SK-N-SH (cell line): ENCODE measurements at places on chromosomes 3 and 15. TPM values are rescaled to one million over a fixed set of nuclear protein-coding genes. Genes with fewer than 3 reads are reported as not detected.
A peak's percentile ranks its signal among the peaks of the same experiment; 100 is the strongest.

Gene ANKRD63
- not detected in 2 replicates for polyA plus RNA-seq

Gene CAPN3
- 1.8 and 1.9 TPM in 2 replicates for polyA plus RNA-seq

Gene DPPA2
- not detected in 2 replicates for polyA plus RNA-seq

Gene LRRC31
- not detected in 2 replicates for polyA plus RNA-seq

GRCh38 chr15:48537271-48538113 is 108.0 kb downstream of the FBN1 start:
- no peak for DNase-seq

DNA sequence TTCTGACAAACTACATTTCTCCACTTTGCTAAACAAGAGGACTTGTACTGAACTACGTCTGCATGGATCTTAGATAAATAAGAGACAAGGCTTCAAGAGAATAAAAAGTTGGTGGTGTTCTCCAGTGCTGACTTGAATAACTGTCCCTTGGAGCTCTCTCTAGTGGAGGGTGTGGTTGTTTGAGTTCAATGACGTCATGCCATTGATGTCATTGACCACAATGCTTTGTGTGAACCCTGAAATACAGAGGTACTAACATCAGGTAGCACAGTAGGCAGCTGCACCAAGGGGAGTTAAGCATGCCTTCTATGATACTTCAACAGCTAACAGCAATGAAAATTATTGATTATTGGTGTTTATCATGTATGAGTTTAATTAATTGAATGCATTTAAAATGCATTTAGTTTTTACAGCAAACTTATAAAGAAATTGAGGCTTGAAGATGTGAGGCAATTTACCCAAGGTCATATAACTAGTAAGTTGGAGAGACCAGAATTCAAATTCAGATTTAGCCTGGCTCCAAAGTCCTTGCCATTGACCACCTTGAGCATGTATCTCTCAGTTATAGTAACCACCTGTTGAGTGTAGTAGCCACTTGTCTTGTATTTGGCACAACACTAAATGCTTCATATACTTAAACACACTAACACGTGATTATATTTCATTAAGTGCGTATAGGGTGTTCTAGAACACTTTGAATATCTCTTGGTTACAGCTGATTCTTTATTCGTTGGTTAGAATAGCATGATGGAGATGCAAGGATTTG is 126.0 kb upstream of the ANKRD28 start:
- no peak for DNase-seq

GRCh38 chr15:41161736-41162135 is 45.7 kb upstream of the INO80 start:
- no peak for DNase-seq

DNA sequence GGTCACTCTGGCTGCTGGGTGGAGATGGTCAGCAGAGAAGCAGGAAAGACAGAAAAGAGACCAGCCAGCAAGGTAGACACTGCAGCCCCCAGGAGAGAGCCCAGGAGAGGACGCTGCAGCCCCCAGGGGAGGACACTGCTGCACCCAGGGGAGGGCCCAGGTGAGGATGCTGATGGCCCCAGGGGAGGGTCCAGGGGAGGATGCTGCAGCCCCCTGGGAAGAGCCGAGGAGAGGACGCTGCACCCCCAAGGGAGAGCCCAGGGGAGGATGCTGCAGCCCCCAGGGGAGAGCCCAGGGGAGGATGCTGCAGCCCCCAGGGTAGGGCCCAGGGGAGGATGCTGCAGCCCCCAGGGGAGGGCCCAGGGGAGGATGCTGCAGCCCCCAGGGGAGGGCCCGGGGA is 196.7 kb upstream of the NSMCE3 start:
- DNase-seq = no peak

GRCh38 chr3:119679874-119680273 is 2.7 kb upstream of the COX17 start:
- no peak for DNase-seq

DNA sequence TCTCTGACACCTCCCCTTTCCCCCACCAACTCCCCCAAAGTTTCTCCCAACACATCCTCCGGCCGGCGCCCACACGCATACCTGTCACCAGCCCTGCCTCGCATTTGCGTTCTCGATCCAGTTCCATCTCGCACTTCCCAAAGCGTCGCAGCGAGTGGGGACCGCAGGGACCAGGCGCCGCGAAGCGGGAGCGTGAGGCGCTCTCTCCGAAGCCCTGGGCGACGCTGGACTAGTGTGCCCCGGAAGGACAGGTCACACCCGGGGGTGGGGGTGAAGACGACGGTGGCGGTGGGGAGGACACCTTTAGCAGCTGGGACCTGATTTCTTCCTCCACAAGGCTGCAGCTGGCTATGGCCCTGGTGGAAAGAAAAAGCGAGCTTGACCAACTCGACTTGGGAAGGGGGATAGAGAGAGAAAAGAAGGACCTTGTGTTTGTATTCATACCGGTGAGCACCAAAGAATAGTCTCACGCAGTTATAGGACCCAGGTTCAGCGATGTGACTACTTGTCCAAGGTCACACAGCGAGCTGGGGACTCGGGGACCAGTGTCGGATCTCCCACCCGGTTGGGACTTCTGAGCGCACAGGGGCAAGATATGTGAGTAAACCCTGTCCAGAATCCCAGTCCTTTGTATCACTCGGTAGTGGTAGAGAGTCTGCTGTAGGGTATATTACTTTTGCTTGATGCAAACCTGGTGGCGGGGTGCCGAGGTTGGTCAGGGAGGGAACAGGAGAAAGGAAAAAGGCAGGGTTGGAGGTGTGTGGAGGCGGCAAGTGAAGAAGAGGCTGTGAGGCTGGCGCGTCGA is 607 bp upstream of the GHSR start:
- DNase-seq = peak; percentile 60

DNA sequence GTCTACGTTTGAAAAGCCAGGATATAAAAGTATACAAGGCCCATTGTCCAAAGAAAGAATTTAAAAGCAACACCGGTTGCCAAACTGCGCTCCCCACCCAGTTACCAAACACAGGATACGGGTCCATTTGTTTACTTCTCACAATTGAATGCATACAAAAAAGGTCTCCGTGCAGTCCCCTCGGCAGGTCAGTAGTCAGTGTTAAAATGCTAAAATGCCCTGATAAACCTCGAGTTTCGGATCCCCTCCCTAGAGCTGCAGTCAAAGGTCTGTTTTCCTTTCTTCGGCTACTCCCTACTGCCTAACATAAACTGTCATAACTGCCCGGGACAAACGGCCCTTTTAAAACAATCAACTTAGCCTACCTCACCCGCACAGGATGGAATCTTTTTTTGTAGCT is 534.6 kb downstream of the FOXP1 start:
- DNase-seq = no peak

- no peak for DNase-seq
Measured at GRCh38 chr15:42775416-42775815, 38.5 kb upstream of the CDAN1 start.

DNA sequence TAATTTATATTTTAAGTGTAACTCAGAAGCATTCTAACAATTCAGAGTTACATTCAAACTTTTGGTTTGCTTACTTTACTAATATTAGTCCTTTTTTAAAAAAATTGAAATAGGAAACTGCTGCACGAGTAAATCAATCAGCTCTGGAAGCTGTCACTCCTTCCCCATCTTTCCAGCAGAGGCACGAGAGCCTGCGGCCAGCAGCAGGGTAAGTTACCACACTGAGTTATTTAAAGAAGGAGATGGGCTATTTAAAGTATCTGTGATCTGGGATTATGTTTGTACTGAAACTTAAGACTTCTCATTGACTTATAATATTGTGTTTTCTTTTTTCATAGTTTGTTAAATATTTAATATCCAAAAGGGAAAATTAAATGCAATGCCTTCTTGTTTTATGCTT is 29.3 kb downstream of the APPL1 start:
- no peak for DNase-seq

- DNase-seq = no peak
Measured at GRCh38 chr3:126063358-126063965, 20.5 kb downstream of the SLC41A3 start.

DNA sequence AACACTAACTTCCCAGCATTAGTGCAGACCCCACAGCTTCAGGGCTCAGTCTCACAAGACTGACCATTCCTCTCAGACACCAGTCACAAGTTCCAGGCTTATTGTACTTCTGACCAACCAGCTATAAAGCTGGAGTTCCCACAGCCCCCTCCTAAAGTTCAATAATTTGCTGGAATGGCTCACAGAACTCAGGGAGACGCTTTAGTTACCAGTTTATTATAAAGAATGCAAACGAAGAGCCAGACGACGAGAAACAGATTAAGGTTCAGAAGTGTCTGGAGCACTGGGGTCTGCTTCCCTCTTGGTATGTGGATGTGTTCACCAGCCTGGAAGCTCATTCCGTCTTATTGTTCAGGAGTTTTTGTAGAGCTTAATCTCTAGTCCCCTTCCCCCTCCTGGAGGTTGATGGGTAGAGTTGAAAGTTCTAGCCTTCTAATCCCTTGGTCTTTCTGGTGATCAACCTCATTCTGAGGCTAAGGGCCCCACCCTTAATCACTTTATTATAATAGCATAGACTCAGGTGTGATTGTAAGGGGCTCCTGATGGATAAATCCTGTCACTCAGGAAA is 4.8 kb upstream of the CSRNP1 start:
- DNase-seq = no peak

- DNase-seq = no peak
Measured at GRCh38 chr3:37271611-37272010, 97.2 kb upstream of the LRRFIP2 start.

GRCh38 chr3:153216928-153217327 is 54.9 kb downstream of the RAP2B start:
- no peak for DNase-seq

DNA sequence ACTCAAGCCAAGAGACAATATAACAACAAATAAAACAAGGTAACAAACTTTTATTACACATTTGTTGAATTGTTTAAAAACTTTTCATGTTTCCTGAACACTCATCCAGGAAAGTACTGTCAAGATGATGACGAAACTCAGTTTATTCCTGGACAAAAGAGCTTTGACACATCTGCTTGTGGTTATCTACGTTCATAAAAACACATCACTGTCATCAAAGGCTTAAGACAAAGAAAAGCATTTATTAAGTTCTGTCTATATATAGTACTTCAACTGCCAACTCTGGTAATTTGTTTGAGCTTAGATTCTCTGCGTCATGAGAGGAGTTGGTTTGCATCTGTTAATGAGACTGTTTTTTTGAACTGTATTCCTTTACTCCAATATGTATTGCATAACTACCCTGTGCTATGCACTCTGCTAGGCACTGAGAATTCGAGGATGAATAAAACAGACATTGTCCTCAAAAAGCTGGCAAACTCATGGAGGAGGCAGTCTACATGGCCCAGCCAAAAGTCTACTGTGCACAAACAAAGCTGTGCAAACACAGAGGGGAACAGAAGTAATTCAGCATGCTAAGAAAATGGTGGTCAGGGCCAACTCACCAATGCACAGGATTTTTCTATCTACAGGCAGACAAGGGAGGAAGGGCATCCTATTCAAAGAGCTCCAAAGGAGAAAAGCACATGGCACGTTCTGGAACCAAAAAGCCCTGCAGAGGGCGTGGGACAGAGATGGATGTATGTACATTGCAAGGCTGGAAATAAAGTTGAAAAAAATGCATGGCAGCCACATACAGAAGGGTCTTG is 21.5 kb downstream of the PLD1 start:
- DNase-seq = no peak

DNA sequence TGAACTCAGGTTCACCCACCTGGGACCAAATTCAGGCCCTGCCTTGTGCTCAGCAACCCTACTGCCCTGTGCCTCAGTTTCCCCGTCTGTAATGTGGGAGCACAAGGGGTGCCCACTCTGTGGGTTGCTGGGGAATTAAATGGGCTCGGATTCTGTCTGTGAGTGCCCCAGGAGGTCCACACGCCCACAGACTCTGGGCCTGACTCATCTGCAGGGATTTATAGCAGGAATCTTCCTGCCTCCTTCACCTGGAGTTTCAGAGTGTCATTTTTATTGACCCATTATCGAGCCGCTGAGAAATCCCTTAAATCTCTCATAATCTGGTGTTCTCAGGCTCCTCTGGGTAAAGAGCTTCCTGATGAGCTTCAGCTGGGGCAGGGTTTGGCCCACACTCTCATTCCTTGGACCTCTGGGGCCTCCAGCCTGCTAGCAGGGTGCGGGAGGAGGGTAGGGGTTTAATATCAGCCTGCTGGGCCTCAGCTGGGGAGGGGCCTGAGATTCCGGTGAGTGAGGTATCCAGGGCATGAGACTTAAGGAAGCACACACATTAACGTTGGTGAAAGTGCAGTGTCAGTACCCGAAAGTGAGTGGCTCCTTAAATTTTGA is 16.4 kb downstream of the C3orf18 start:
- no peak for DNase-seq

GRCh38 chr15:56228352-56228751 is 15.3 kb downstream of the RFX7 start:
- DNase-seq = no peak

- no peak for DNase-seq
Measured at GRCh38 chr3:67610458-67610857, 44.0 kb downstream of the SUCLG2 start.

DNA sequence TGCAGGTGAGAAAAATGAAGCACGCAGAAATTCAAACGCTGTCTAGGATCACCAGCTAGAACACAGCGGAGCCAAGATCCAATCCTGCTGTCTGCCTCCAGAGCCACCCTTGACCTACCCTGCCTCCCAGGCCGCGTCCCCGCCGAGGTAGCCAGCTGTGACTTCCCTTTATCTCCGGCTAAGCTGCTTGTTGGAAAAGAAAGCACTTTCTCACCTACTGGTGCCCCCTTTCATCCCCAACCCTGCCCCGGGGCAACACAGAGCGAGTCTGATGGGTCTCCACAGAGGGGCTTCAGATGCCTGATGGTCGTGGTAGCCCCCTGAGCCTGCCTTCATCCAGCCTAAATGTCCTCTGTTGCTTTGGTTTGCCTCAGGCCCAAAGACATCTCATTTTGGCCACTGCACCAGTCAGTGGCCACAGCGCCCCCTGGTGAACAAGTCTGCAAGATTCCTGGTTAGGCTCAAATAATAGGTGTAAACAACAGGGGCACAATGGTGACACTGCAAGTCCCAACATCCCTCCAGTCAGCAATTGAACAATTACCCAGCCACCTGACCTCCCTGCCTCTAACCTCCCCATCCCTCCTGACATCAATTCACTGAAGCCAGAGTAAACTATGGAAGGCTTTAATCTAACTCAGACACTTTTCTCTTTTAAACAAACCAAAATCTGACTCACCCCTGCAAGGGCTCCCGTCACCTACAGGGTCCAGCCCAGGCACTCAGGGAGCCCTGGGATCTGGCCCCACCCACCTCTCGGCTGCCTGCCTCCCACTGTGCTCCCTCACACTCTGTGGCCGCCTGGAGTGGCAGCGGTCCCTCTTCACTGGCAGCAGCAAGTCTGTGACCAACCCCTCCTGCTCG is 27.3 kb upstream of the BCL2L10 start:
- peak; percentile 74 for DNase-seq
